ENCODE measurements at places on chromosomes 4 and X.

DNA sequence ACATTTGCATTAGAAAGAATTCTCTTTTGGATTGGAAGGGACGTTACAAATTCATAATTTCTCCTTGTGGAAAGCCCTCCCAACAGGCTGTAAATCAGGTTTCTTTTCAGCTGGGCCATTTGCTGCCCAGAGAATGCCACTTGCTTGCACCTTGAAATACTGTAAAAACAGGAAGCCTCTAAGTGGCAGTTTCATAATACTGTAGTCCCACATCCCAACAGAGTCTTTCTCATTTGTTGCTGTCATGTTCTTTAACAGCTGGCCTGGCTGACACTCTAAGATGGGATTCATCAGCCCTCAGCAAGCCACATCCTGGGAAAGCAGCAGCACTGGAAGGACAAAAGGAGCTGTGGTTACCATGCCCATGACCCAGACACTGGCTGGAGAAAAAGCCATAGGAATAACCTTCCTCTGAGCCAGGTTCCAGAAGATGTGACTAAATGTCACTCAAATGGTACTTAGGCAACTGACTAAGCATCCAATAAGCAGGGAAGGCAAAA, 221.9 kb upstream of the MBNL3 start:
- DNase-seq, result no peak

DNA sequence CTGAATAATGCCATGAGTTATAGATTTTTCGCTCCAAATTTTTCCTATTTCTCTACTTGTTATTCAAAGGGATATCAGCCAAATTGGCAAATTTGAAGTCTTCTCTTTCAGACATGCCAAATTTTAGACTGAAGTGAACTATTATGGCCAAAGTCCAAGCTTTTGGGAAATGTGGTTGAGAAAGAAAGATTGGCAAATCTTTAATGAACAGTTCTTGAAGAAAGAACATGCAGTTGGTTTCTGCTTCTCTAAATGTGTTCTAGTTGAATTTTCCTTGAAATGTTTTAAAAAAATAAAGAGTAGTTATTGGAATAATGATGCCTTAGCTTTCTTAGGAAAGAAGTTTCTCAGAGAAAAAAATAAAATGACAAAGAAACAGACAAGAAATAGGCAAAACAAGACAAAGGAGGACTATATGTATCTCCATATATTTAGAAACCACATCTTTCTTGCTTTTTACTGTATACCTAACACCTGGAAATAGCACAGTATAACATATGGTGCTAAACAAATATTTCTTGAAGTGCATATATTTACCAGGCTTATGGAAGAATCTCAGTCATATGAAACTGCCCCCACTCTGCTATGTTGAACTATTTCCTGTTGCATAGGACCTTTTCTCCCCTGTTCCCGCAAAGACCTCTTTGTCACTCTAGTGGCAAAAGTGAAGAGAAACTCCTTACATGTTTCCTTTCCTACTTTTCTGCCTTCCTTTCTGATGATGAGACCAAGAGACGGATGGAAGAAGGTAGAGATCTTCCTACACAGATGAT, 250.0 kb downstream of the ARHGAP24 start:
- DNase-seq, result no peak

DNA sequence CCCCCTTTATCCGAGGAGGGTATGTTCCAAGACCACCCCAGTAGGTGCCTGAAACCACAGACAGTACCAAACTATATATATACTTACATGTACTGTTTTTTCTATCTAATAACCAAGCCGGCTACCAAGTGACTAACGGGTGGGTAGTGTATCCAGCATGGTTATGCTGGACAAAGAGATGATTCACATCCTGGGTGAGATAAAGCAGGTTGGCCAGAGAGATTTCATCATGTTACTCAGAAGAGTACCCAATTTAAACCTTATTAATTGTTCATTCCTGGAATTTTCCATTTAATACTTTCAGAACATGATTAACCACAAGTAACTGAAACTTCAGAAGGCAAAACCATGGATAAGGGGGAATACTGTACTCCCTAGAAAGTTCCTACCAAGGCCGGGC, 46.5 kb downstream of the RFC1 start:
- DNase-seq, result no peak

DNA sequence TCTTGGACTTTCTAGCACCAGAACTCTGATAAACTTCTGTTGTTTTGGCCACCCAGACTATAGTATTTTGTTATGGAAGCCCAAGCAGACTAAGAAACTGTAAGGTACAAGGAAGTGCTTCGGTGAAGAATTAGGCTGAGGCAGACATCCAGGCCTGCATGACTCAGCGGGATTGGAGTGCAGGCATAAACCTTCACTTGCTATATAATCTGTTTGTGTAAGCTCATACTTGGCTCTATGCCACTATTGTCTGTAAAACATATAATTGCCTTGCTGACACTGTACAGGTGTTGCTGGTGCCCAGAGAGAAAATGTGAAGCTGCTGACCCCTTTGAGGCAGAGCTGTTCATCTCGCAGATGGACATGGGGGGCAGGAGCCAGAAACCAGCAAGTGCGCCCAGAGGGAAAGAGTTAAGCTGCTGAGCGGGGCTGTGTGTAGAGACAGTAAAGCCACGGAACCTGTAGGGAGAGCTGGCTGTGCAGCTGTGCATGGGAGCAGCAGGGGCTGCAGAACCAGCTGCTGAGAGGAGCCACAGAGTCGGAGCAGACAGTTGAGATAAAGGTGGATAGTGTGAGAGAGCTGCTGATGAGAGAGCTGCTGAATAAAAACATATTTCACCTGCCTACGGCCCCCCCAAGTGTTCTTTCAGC, 96.2 kb downstream of the RBM46 start:
- DNase-seq, result no peak

DNA sequence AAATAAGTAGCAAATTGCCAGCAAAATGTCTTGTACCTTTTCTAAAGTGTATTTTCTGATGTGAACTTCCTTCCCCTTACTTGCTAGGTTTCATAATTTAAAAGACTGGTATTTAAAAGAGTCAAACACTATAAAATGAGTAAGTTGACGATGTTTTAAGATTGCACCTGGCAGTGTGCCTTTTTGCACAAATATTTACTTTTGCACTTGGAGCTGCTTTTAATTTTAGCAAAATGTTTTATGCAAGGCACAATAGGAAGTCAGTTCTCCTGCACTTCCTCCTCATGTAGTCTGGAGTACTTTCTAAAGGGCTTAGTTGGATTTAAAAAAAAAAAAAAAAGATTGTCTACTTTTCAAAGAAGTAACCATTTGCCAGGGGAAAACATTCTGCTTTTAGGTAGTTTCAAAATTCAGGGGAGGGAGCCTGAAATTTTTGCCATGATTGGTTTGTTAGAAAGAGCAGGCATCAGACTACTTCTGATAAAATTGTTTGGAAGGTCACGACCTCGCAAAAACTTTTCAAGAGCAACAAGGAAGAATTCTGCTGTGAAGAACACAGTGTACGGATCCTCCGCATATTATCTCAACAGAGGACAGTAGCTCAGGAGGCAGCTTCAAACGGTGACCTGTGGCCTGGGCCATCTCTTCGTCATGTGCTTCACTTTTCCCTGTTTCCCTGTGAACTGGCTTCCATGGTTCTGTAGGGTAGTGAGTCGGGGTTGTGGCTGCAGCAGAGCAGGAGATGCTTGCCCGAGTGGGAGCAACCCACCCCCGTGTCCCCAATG, 66.1 kb downstream of the CDS1 start:
- peak; percentile 74 for DNase-seq

DNA sequence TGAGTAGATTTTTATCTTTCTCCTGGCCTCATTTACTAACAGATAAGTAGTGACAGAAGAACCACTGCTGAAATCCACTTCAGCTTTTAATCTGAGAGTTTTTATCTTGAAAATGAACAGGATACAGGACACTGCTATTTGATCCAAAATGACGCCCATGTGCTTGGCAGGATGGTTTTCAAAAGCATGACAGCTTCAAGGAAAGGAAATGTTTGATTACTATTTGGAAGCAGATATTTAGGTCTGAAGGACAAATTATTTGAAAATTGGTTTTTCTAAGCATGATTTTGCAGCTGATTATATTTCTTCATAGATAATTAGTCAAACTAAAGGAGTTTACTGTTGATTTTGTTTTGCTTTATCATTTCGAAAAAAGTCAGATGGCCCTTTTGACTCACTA, 11.1 kb downstream of the PACRGL start:
- no peak for DNase-seq

GRCh38 chrX:147069926-147070325, 255.4 kb upstream of the CXorf51A start:
- DNase-seq, result no peak

GRCh38 chr4:114980932-114981708, 132.3 kb downstream of the NDST4 start:
- no peak for DNase-seq

DNA sequence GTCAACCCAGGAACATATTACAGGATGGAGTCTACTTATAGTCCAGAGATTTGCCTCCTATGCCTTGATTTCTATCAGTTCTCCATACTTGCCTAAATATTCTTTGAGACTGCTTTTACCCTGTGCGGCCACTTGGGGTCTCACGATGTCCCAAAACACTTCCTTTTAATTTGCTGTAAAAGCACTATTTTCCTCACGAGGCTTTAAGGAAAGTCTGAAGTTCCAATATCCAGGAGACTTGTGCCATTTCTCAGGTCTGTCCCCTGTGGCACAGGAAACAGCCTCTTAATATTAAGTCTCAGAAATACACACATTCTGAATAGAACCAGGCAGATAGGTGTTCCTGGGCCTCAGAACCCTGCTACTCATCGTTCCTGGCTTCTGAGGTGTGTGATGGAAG, 142.9 kb downstream of the TMEM164 start:
- peak; percentile 17 for DNase-seq

DNA sequence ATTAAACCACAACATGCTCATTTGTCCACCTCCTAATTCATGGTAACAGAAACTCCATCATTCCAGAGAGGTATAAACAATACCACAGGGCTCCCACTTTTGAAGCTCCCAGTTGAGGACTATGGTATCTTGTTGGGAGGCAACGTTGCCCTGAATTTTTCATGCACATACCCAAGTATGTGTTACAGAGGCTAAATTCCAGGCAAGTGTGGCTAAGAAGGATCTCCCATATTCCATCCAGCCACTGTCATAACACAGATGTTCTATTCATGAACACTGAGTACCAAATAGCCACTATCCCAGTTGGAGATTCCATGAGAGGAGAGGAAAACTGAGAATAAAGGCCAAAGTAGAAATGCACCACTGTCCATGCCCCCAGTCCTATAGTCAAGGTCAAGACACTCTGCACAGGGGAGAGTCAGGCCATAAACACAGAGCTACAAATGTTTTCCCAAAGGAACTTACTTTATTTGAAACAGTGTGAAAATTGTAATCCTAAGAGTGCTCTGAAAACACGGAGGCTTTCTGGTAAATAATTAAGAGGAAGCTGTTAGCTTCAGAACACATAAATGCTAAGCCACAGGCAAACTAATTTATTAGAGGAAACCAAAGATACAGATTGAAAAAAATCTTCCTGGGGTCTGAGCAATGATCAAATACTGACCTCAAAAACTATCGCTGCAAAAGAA, 42.4 kb upstream of the TMPRSS11B start:
- no peak for DNase-seq

DNA sequence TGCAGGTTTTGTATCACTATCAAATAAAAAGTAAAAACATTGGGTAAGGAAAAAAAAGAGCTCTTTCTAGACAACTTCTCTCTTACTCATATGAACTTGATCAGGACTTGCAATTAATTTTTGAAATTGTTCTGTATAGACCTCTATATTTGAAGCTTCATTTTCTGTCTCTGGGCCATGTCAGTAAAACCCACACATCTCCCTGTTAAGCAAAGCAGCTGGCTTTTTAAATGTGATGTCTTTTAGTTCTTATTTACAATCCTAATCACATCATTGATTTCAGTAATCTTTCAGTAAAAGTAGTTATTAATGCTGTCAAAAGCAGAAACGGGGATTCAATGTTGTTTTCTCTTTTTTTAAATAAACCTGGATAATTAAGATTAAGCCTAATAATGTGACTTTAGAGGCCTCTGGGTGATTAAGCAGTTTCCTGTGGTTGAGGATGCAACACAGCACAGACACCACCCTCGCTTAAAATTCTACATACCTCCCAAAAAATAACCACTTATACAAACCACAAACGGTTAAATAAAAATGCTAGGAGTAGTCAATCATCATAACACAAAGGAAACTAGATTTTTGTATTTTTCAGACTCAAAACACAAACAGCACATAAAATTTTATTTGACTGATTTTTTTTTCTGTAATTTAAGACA, 5.2 kb upstream of the PCDH10 start:
- DNase-seq, result no peak

DNA sequence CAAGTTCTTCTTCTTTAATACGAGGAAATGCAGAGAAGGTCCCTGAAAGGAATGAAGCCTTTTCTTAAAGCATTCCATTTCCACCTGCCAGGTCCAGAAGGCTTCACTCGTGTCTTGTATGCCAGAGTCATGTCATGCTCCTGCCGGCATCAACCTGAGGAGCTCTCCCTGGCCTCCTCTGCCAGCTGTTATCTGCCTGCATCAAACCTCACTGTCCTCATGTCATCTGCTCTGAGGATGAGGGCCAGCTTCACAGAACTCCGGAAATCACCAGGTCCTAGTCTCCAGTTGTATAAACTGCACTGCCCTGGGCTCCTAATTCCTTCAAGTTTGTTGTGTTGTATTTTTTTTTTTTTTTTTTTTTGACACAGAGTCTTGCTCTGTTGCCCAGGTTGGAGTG, 20.0 kb upstream of the S100G start:
- no peak for DNase-seq

DNA sequence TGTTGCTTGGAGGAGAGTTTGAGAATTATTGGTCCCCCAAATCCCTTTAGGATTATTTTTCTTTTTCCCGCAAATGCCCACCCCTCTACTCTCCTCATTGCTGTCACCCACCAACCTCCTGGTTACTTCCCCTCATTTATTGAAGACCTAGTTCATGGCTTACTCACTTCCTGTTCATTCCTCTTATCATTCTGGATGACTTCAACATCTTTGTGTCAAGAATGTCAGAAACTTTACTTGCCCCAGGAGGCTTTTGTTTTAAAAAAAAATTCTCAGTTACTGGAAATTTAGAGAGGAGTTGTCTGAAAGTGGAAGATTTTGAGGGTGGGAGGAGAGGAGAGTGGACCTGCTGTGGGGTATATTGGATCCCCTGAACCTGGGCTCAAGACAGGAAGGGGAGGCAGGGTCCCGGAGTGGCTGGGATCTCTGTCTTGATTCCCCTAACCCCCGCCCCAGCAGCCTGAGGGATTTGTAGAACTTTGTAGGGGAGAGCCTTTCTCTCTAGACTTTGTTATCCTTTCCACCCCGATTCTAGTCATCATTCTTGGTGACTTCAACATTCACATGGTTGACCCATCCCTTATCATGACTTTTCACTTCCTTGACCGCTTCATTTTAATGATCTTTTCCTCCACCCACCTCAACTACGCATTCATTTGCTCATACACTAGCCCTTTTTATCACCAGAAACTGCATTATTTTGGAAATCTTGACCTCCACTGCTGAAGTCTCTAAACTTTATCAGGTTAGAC, 69.9 kb upstream of the ESX1 start:
- DNase-seq, result no peak

DNA sequence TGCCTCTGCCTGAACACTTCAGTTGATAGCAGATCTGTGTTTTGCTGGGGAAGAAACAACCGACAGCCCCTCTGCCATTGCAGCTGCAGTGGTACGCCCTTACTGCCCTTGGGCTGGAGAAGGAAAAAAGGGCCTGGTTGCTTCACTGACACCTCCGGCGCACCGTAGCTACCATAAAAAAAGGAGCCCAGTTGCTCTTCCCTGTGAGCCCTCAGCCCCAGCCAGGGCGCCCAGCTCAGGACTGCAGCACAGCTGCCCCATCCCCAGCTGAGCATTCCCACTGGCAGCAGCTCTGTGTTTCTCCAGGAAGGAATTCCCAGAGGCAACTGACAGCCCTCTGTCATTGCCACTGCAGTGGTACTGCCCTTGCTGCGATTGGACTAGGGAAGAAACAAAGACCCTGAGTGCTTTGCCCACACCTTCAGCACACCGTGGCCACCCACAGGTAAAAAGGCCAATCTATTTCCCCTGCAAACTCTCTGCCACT, 142.7 kb downstream of the DKK2 start:
- no peak for DNase-seq

All from testis (tissue), 5 donors.